Mesendoderm (in vitro differentiated cells): ENCODE measurements at places on chromosomes 1 and 21.

- no peaks in the 10 kb centered on the region for H3K4me1 ChIP-seq
- DNase-seq, result no peak
- H3K36me3 ChIP-seq, result no peaks in the 10 kb centered on the region
- no peak overlapping the region for H3K27ac ChIP-seq
- no peak overlapping the region for H3K4me3 ChIP-seq
Measured at GRCh38 chr1:118275472-118276115, 90.6 kb upstream of the SPAG17 start.

DNA sequence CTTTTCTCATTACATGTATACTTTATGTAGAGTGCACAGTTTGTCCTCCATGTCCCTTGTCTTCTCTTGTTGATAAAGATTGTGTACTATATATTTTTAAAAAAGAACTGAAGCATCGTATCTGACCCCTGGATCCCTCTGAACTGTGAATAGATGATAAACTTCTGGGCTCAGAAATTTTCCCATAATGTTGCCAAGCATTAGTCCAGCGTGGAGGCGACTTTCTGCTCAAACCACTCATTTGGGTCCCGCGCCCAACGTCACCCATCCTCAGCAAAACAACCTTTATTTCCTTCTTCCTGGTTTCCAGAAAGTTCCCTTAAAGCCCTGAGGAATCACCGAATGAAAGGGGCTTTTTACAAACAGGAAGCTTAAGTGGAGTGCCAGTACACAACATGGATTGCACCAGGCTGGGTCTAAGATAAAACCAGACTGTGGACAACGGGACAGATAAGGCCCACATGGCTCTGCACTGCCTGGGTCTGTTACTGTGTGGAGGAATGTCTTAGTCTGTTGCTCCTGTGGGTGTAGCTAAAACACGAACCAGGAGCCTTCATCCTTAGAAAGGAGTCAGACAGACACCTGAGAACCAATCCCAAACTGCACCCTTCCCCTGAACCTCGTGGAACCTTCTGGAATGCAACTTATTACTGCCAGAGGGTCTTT is 15.6 kb downstream of the EVA1C start:
- H3K27me3 ChIP-seq, result no peaks in the 10 kb centered on the region
- no peak overlapping the region for H3K27ac ChIP-seq
- no peak overlapping the region for H3K4me3 ChIP-seq
- no peak for DNase-seq
- H3K4me1 ChIP-seq, result no peaks in the 10 kb centered on the region

GRCh38 chr1:217943361-217943760 is 312.2 kb downstream of the SPATA17 start:
- H3K4me1 ChIP-seq, result no peaks in the 10 kb centered on the region
- no peak overlapping the region for H3K27ac ChIP-seq
- no peaks in the 10 kb centered on the region for H3K36me3 ChIP-seq
- H3K27me3 ChIP-seq, result no peaks in the 10 kb centered on the region

DNA sequence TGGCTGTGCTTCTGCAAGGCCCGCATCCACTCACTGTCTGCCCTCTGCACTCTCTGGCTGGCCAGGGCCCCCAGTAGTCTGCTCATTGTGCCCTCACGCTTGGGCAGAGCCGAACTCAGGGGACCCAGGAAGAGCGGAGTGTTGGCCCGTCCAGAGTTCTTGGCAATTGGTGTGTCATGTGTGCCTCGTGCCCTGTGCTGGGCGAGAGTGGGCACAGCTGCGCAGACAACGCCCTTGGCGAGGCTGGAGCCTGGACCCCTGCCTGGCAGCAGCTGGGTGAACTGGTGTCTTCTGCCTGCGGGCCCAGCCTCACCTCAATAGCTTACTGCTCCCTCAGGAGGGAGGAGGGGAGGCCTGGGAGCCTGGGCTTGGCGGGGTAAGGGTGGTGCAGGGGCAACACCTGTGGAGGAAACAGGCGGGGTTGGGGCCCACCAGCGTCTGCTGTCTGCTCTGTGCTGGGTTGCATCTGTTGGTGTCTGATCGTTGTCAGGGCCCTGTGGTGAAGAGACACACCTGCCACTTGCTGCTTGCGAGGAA is 2.1 kb downstream of the GUK1 start:
- H3K27ac ChIP-seq, result no peak overlapping the region
- no peak for DNase-seq
- H3K4me1 ChIP-seq, result no peaks in the 10 kb centered on the region
- H3K36me3 ChIP-seq, result no peaks in the 10 kb centered on the region

DNA sequence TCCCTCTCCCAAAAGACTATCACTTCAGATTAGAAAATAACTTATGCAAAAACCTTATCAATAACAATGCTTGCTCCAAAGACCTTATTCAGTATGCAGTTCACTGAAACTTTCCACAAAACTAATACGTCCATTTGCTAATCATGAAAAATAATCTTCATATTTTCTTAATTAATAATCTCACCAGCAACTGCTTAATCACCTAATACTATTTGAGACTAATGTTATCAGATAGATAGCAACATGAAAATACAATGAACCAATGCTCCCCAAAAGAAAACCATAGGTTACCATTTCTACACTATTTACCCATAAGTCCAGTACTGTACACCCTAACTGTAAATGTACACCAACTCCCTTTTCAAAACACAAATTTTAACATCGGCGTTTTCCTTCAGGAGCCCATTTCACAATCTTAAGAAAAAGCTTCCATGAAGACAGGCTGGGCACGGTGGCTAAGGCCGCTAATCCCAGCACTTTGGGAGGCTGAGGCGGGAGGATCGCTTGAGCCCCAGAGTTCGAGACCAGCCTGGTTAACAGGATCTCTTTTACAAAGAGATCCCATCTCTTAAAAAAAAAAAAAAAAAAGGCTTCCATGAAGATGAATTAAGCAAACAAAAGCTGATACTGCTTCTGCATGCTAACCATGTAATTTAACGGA is 1.7 kb downstream of the GNB1 start:
- peak overlapping the region; percentile 94 for H3K4me3 ChIP-seq
- no peaks in the 10 kb centered on the region for H3K36me3 ChIP-seq
- peaks cover 4% of the 10 kb centered on the region for H3K4me1 ChIP-seq
- H3K27ac ChIP-seq, result no peak overlapping the region

DNA sequence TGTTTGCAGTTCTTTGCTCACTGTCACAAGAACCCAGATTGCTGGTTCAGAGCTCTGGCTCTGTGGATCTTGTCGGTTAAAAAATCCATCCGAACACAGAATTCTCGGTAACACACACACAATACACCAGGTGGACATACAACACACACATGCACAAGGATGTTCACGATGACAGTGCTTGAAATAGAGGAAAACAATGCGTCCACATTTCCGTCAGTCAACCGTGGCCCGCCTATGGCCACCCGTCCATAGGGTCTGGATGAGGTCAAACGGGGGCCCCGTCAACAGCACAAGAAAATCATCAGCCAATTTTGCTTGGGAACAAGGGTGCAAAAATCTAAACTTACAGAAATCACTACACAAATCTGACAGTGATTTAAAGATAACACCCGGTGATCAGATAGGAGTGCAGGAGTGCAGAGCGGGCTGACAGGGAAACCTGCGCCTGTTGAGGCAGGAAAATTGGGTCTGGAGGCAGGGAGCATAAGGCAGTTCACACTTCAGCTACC is 50.4 kb upstream of the SLC19A1 start:
- no peak for DNase-seq
- no peak overlapping the region for H3K27ac ChIP-seq
- H3K4me1 ChIP-seq, result no peaks in the 10 kb centered on the region
- no peak overlapping the region for H3K4me3 ChIP-seq

DNA sequence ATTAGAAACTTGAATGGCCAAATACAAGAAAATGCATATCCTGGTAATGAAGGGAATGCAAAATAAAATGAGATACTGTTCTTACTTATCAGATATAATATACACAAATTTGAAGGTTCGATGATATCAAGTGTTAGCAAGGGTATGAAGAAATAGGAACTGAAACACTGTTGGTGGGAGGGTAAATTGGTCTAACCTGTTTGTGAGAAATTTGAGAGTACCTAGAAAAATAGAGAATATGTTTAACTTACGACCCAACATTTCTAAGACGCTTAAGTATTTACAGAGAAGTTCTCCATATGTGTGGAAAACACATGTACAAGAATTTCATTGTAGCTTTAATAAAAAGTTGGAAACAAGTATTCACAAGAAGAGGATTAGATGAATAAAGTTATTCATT is 25.9 kb downstream of the ATG4C start:
- peaks cover 8% of the 10 kb centered on the region for H3K4me1 ChIP-seq
- DNase-seq, result no peak
- H3K36me3 ChIP-seq, result no peaks in the 10 kb centered on the region
- no peaks in the 10 kb centered on the region for H3K27me3 ChIP-seq
- H3K4me3 ChIP-seq, result no peak overlapping the region

- H3K36me3 ChIP-seq, result no peaks in the 10 kb centered on the region
- H3K27ac ChIP-seq, result no peak overlapping the region
- no peak for DNase-seq
- no peaks in the 10 kb centered on the region for H3K27me3 ChIP-seq
- H3K4me1 ChIP-seq, result no peaks in the 10 kb centered on the region
Measured at GRCh38 chr1:36591278-36591677, 108.6 kb upstream of the CSF3R start.

GRCh38 chr1:63046539-63046938 is 262.6 kb downstream of the ATG4C start:
- H3K27me3 ChIP-seq, result no peaks in the 10 kb centered on the region
- no peak overlapping the region for H3K4me3 ChIP-seq
- H3K4me1 ChIP-seq, result no peaks in the 10 kb centered on the region
- H3K36me3 ChIP-seq, result no peaks in the 10 kb centered on the region
- no peak for DNase-seq

DNA sequence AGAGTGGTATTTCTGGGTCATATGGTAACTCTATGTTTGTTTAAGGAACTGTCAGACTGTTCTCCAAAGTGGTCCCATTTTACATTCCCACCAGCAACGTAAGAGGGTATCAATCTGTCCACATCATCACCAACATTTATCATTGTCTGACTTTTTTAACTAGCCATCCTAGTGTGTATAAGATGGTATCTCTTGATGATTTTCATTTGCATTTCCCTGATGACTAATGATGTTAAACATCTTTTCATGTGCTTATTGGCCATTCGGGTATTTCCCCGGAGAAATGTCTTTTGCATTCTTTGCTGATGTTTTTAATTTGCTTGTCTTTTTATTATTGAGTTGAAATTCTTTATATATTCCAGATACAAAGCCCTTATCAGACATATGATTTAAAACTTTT is 370.1 kb upstream of the NR5A2 start:
- no peaks in the 10 kb centered on the region for H3K4me1 ChIP-seq
- H3K36me3 ChIP-seq, result no peaks in the 10 kb centered on the region

GRCh38 chr1:219788091-219788490 is 140.3 kb downstream of the SLC30A10 start:
- no peak overlapping the region for H3K27ac ChIP-seq
- no peaks in the 10 kb centered on the region for H3K36me3 ChIP-seq
- H3K4me1 ChIP-seq, result no peaks in the 10 kb centered on the region
- DNase-seq, result no peak
- H3K27me3 ChIP-seq, result no peaks in the 10 kb centered on the region
- H3K4me3 ChIP-seq, result no peak overlapping the region

DNA sequence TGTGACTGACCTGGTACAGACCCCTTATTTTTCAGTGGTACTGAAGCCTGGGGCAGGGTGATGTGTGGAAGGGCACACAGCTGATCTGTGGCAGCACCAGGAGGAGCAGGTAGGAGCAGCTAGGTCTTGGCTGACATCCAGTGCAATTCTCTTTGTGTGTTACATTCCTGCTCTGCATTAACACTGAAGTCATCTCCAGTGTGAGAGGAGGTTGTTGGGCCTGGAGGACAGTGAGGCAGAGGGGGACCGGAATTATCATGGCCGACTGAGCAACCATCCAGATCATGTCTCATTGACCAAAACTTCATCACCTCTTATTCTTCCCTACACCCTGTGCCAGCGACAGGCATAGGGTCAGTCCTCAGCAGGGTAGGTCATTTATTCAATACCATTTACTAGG is 1.5 kb downstream of the SLAMF8 start:
- H3K4me3 ChIP-seq, result no peak overlapping the region
- H3K4me1 ChIP-seq, result peaks cover 10% of the 10 kb centered on the region
- DNase-seq, result no peak
- no peak overlapping the region for H3K27ac ChIP-seq
- H3K36me3 ChIP-seq, result no peaks in the 10 kb centered on the region
- no peaks in the 10 kb centered on the region for H3K27me3 ChIP-seq

DNA sequence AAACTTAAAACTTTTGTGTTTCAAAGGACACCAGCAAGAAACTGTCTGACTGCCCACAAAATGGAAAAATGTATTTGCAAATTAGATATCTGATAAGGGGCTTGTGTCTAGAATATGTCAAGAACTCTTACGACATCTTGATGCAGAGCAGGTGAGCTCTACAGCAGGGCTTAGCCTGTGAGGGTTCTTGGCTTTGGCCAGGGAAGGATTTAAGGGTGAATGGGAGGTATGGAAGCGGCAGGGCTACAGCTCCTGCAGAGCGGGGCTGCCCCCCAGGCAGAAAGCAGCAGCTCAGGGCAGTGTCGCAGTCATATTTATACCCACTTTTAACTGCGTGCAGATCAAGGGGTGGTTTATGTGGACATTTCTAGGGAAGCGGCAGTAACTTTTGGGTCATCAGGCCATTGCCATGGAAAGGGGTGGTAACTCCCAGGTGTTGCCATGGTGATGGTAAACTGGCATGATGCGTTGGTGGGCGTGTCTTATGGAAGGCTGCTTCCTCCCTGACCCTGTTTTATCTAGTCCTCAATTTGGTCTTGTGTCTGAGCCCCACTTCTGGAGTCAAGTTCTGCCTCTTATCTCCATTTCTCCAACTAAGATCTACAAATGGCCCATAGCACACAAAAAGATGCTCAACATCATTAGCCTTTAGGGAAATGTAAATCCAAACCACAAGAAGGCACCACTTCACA is 23.2 kb downstream of the MORN1 start:
- no peak overlapping the region for H3K27ac ChIP-seq
- no peaks in the 10 kb centered on the region for H3K36me3 ChIP-seq
- H3K27me3 ChIP-seq, result no peaks in the 10 kb centered on the region
- DNase-seq, result peak; percentile 62
- H3K4me1 ChIP-seq, result no peaks in the 10 kb centered on the region
- no peak overlapping the region for H3K4me3 ChIP-seq

- DNase-seq, result no peak
- H3K4me1 ChIP-seq, result no peaks in the 10 kb centered on the region
- no peaks in the 10 kb centered on the region for H3K27me3 ChIP-seq
- H3K27ac ChIP-seq, result no peak overlapping the region
- H3K36me3 ChIP-seq, result peaks cover 1% of the 10 kb centered on the region
Measured at GRCh38 chr1:37940299-37940947, 6.4 kb downstream of the INPP5B start.

- no peaks in the 10 kb centered on the region for H3K27me3 ChIP-seq
- no peak overlapping the region for H3K4me3 ChIP-seq
- no peak overlapping the region for H3K27ac ChIP-seq
Measured at GRCh38 chr21:45227735-45228134, 60.0 kb downstream of the POFUT2 start.
